Activated effector memory CD4-positive, alpha-beta T cell treated with anti-CD3 and anti-CD28 coated beads, Interleukin-2, amount 50 U/mL, for 16 hours (primary cell): ENCODE measurements at places on chromosomes 7 and 10.

GRCh38 chr7:99036546-99037111 is 107.3 kb downstream of the SMURF1 start:
- DNase-seq = no peak

DNA sequence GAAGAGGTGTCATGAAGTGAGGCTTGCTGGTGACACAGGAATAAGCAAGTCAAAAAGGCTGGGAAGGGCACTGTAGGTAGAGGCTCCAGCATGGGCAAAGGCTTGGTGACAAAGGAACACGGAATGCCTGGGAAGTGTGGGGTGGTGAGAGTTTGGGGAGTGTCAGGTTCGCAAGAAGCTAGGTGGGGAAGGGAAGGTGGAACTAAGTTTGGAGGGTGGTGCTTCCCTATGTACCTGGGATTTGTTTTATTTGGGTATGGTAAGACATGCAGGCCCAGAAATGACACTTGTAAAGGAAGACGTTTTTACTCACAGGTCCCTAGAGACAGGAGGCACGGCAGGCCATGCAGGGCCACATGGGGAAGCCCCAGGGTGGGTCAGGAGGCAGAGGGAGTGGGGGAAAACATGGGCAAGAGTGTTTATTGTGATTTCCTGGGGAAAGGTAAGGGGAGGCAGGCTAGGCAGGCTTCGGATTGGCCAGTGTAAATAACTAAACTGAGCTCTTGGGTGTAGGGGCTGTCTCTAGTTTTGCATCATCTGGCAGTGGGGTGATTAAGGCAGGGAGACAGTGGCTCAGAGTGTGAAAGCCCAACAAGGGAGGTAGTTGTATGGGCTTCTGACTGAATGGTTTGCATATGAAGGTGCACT is 52.1 kb downstream of the SH2D4B start:
- DNase-seq = no peak

GRCh38 chr10:10677479-10677878 is 340.2 kb upstream of the CELF2 start:
- DNase-seq = no peak

GRCh38 chr10:69318867-69319727 is 40.8 kb downstream of the HK1 start:
- peak; percentile 93 for DNase-seq

GRCh38 chr7:34835901-34836600 is 178.0 kb downstream of the NPSR1 start:
- no peak for DNase-seq

GRCh38 chr10:24223953-24224352 is 15.0 kb downstream of the KIAA1217 start:
- DNase-seq = no peak

- DNase-seq = no peak
Observed at GRCh38 chr10:114686013-114686412, 27.9 kb upstream of the ABLIM1 start.

DNA sequence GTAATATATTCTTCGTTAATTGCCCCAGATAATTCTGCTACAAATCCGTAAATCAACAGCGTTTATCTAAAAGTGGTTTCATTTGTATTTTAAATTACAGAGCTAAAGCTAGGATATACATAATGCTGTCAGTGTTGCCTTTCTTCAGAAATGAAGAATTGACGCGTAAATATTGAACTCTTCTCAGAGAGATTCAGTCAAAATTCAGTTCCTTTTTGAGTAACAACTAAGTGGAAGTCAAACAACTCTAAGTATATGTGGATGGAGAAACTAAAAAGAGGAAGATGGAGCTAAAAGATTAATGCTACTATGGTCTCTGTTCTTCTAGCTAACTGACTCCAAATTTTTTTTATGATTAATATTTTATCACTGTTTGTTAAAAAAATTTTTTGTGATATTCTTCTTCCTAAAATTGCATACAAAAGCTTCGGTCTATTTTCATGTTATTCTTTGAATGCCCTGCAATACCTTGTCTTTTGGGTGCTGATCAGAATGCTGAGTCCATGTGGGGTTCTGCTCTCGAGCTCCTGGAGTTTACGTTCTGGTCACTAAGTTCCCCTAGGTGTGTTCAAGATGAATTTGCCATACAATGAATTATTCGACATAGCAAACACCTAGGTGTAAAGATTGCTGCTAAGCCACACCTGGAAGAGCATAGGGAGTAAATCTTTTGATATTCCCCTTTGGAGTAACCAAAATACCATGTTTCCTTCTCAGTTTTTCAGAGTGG is 20.7 kb downstream of the MDFIC start:
- no peak for DNase-seq

GRCh38 chr10:86046845-86047460 is 319.6 kb downstream of the GRID1 start:
- DNase-seq = no peak
